ENCODE measurements at places on chromosomes 6 and 20.

DNA sequence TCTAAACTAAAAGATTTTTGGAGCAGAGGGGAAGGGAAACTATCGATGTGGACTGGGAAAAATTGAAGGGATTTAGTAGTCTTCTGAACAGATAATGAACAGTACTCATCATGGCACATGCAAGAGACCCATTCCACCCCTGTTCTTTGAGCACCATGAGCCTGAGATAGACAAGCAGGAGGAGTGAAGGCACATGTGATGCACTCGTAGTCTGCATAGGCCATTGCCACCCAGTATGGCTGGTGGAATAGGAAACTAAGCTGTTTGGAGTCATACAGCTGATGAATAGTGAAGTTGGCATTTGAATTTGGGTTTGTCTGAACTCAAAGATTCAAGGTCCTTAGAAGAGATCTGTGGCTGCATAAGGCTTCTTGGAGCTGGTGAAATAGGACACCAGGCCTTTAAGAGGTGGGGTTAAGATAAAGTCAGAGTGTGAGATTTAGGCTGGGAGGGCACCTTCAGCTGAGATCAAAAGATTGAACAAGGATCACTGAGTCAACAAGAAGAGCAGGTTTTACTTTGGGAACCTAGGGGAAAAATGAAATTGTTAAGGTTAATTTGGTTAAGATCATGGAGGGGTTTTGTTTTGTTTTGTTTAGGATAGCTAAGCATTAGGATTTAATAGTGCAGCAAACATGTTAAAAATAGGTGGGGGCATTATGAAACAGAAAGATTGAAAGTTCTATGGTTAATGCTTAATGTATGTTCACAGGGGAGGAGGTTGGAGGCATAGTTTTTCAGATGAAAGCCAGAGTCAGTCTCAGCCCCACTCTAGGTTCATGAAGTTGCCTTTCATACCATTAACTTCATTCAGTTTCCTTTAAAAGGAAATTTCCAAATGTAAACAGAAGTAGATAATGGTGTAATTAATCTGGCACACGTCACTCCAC is 148.8 kb downstream of the ARID1B start:
- ATAC-seq: no peak

- ATAC-seq: no peak
These were observed at the start of gene BMP2 for GRCh38 chr20:6767536-6768227. BMP2 (plus strand) TSS chr20:6767686; CDS start chr20:6770127, 2,441 bp downstream.

DNA sequence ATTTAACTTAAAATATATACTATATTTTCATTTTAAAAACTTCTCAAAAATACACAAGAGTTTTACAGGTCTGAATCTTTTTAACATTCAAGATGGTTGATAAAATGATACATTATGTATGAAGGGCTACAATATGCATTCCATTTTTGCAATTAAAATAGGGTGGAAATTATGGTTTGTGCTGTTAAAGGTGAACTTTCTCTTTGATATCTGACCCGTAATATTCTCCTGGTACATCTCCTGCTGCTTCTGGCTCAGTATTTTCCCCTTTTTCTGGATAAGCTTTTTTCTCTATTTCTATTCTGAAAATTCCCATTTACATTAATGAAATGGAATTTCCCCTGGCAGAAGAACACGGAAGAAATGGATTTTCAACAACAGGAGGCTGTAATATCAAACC is 27.4 kb upstream of the LCA5 start:
- ATAC-seq: no peak

DNA sequence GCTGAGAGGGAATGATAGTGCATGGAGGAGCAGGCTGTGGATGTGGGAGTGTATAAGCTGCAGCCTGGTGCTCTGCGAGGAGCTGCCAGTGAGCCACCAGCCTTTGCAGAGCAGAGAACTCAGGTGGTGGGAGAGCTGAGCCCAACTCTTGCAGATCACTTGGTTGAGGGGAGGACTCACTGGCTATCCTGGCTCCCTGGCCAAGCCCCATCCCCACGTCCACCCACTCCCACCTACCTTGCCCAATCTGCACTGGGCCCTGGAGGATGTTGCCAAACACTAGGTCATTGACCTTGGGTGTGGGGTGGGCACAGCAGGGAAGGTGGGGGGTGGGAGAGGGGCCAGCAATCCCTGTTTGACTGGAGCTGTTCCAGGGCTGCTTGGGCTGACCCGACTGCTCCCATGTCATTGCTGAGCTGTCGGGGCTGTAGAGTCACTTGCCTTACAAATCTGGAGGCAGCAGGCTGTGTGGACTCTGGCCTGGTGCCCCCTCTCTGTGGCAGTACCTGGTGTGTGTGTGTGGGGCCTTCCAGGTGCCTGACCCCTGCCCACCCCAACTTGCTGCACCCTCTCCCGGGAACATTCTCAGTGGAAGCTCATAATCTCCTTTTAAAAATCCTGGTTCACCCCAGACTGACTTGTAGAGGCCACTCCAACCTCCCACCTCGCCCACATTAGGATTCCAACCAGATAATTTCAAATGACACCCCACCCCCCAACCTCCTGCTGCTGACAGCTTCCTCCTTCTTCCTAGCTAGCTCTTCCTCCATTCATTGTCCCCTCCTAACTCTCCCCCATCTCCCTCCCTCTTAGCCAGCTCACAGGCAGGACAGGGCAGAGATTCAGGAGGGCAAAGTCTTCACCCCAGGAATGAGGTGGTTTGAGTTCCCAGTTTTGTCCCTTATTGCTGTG is 162.3 kb downstream of the MRPL14 start:
- ATAC-seq: peak; percentile 31

GRCh38 chr20:8536262-8536618 is 404.2 kb downstream of the PLCB1 start:
- ATAC-seq: no peak

DNA sequence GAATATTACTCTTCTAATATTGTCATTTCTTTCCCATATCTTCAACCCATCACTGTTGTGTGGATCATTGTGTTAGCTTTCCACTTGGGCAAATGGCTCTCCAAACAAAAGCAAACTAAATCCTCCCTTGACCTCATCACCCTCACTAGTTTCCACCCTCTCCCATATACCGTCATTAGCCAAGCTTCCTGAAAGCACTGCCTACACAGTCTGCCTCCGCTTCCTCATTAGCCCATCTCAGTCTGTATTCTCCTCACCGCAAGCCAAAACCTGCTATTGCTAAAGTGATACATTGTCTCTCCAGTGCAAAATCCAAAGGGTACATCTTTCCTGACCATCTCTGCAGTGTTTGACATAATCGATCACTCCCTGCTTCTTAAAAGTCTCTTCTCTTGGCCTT is 212.6 kb downstream of the CLIC5 start:
- ATAC-seq: no peak

- peak; percentile 71 for ATAC-seq
These were observed 187.8 kb upstream of the PRDM1 start for GRCh38 chr6:105898286-105898685.

GRCh38 chr6:81054036-81054435 is 698.4 kb downstream of the TENT5A start:
- ATAC-seq: no peak
